ENCODE measurements at places on chromosomes 11 and 22. TPM values are rescaled to one million over a fixed set of nuclear protein-coding genes. Genes with fewer than 3 reads are reported as not detected.

DNA sequence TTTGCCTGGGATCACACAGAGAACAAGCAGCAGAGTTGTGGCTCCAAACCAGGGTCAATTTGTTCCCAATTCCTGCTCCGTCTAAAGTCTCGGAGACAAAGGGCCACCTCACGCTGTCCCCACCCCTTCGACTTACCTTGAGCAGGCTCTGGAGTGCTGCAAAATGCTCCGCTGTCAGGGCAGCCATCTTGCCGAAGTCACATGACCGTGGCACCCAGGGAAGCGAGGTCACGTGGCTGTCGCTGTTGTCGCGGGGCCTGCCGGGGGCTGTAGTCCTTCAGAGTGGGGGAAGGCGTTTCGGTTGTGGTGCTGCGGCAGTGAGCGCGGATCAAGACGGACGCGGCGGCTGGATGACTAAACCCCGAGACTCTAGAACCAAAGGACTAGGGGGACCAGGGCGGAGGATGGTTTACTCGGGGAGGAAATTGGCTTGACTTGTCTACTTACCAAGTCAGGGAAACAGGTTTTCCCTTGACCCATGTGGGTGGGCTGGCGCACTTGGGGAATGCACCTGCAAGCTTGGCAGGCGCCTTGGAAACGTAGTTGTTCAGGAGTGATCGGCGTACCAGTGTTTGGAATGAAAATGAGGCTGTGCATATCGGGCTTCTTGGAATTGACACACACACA is at the start of gene COMMD9:
Gene COMMD9, minus strand, starts transcription at position 199 of the 627 bp plus-strand sequence. Its CDS starts 12 bp downstream, at position 187.
- peaks cover 30% of the 10 kb centered on the region for H3K4me1 ChIP-seq
- no peaks in the 10 kb centered on the region for H3K36me3 ChIP-seq
- peak; percentile 96 for DNase-seq
- peak within 1 kb of the TSS; percentile 64 for H3K27ac ChIP-seq
- peak within 1 kb of the TSS; percentile 87 for H3K4me3 ChIP-seq

- H3K27me3 ChIP-seq = no peaks in the 10 kb centered on the region
- no peaks in the 10 kb centered on the region for H3K36me3 ChIP-seq
- H3K4me3 ChIP-seq = no peak overlapping the region
- DNase-seq = no peak
- no peaks in the 10 kb centered on the region for H3K4me1 ChIP-seq
These were observed 204.4 kb upstream of the ANO5 start for GRCh38 chr11:21988477-21988876.

DNA sequence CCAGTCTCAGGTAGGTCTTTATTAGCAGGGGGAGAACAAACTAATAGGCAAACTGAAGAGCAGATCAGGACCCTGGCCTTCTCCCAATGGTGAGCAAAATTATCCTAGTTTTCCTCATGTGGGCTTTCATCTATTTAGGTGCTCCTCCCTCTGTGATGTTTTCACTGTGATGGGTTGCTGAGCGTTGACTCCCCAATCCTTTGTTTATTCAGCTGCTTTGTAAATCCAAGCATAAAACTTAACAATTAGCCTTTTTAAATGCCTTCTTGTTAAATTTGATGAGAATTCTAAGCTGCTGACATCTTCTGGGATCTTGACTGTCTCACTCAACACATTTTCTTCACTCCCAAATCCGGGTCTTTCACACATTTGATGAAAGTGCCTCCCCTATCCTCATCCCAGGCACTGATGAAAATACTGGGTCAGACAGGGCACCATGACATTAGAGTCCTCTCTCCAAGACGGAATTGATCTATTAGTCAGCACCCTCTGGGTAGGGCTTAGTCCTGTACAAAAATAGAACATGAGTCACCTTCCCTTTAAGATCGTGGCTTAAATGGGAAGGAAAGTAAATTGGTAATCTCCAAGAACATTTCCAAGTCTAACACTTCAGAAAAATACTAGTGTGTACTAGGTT is 199.3 kb upstream of the ISX start:
- no peaks in the 10 kb centered on the region for H3K4me1 ChIP-seq
- H3K36me3 ChIP-seq = no peaks in the 10 kb centered on the region
- H3K4me3 ChIP-seq = no peak overlapping the region
- DNase-seq = no peak
- no peaks in the 10 kb centered on the region for H3K27me3 ChIP-seq

DNA sequence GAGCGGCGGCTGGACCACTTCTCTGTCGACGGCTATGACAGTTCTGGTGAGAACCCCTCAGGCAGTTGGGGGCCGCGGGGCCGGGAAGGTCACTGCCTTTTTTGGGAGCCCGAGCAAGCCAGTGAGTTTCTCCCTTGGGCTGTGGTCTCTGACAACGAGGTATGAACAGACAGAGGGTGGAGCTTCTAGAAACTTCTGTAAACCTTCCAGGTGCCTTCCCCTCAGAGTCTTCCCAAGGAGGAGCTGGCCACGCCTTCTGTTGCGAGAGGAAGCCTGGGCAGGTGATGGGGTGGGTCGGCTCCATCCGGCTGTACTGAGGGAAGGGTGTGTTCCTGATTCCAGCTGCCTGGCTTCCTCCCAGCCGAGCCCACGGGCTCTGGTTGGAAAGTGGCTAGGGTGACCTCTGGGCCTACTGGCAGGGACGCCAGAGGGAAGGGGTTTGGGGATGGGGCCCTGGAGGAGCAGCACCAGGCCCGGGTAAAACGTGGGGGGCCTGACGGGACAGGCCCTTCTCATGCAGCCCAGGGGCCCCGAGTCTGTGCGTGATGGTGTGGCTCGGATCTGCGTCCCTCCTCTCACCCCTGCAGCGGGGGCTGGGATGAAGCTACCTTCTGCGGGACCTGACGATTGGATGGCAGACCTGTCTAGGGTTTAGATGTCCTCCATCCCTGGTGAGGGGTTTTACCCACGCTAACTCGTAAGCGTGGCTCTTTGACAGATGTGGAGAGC is 110.8 kb downstream of the KCNQ1OT1 start:
- no peak overlapping the region for H3K27ac ChIP-seq
- no peak overlapping the region for H3K4me3 ChIP-seq
- H3K27me3 ChIP-seq = no peaks in the 10 kb centered on the region
- H3K4me1 ChIP-seq = no peaks in the 10 kb centered on the region
- no peaks in the 10 kb centered on the region for H3K36me3 ChIP-seq
- no peak for DNase-seq

DNA sequence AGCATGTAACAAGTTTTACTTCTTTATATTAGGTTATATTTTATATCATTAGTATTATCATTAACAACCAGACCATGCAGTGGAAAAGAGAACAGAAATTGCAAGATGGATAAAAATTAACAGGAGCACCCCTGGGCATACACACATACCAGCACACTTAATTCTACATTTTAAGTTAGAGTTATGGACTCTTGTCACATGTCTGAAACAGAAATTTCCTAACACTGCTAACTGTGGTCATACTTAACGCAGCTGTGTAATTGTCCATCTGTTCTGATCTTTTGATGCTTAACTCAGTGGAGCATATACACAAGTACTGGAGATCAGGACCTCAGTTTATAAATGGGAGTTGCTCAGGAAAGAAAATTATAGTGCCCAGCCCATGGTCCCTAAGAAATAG is 358 bp downstream of the OR52H1 start:
- no peak overlapping the region for H3K27ac ChIP-seq
- DNase-seq = no peak
- no peaks in the 10 kb centered on the region for H3K4me1 ChIP-seq
- H3K27me3 ChIP-seq = no peaks in the 10 kb centered on the region

The C22orf23 gene
- total RNA-seq = not detected

The PICALM gene
- total RNA-seq = 194 TPM

- no peak overlapping the region for H3K4me3 ChIP-seq
- no peak for DNase-seq
- H3K27me3 ChIP-seq = peaks cover 17% of the 10 kb centered on the region
- no peak overlapping the region for H3K27ac ChIP-seq
- H3K36me3 ChIP-seq = no peaks in the 10 kb centered on the region
These were observed 5.2 kb upstream of the SLC43A3 start for GRCh38 chr11:57432149-57432561.

- H3K27me3 ChIP-seq = no peaks in the 10 kb centered on the region
- peak overlapping the region; percentile 100 for H3K27ac ChIP-seq
- H3K4me1 ChIP-seq = peaks cover 50% of the 10 kb centered on the region
- peaks cover 33% of the 10 kb centered on the region for H3K36me3 ChIP-seq
- H3K4me3 ChIP-seq = peak overlapping the region; percentile 99
- no peak for DNase-seq
These were observed 617 bp downstream of the TSG101 start for GRCh38 chr11:18526130-18526520.

The DGCR6 gene
- total RNA-seq = 0.91 TPM

DNA sequence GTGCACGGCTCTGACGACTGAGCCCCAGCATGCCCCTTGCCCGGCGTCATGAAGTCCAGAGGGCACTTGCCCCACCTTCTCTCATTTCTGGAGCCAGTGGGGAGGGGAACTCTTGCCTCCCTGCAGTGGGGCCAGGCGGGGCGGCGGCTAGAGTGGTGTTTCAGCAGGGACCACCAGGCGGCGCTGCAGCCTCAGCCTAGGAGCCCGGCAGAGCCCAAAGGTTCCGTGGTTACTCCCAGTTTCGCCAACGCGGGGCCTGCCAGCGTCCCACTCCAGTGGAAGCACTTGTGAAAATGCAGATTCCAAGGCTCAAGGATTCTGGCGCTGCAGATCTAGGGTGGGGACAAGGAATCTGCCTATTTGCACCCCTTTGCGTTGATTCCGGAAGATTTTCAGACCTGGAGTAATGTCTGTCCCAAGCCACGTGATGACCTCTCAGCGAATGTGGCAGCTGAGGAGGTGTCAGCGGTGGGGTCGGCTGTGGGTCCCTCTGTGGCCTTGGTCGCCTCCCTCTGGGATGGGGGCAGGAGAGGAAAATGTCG is 55.7 kb downstream of the CD82 start:
- peak; percentile 70 for DNase-seq
- no peak overlapping the region for H3K4me3 ChIP-seq
- no peaks in the 10 kb centered on the region for H3K27me3 ChIP-seq
- H3K4me1 ChIP-seq = peaks cover 18% of the 10 kb centered on the region
- no peak overlapping the region for H3K27ac ChIP-seq

The OR52I1 gene
- not detected for total RNA-seq

DNA sequence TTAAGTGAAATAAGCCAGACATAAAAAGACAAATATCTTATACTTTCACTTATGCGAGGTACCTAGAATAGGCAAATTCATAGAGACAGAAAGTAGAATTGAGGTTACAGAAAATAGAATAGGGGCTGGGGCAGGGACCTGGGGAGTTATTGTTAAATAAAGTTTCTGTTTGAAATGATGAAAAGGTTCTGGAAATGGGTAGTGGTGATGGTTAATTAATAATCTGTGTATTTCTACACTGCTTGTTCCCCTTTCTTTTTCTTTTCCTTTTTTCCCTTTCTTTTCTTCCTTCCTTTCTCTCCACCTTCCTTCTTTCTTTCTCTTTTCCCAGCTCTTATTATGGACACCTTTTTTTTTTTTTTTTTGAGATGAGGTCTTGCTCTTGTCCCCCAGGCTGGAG is 2.8 kb downstream of the NAALADL1 start:
- no peaks in the 10 kb centered on the region for H3K36me3 ChIP-seq
- H3K27me3 ChIP-seq = no peaks in the 10 kb centered on the region
- H3K4me3 ChIP-seq = no peak overlapping the region
- no peak overlapping the region for H3K27ac ChIP-seq
- H3K4me1 ChIP-seq = peaks cover 28% of the 10 kb centered on the region

- no peak overlapping the region for H3K4me3 ChIP-seq
- H3K36me3 ChIP-seq = peaks cover 45% of the 10 kb centered on the region
- no peak for DNase-seq
- no peaks in the 10 kb centered on the region for H3K27me3 ChIP-seq
- peaks cover 19% of the 10 kb centered on the region for H3K4me1 ChIP-seq
These were observed 5.4 kb downstream of the NUP160 start for GRCh38 chr11:47842749-47843148.

The SCUBE2 gene
- total RNA-seq = not detected

The MYRF gene
- total RNA-seq = 4.9 TPM

The LDHAL6A gene
- not detected for total RNA-seq

The NNMT gene
- not detected for total RNA-seq

- no peak overlapping the region for H3K27ac ChIP-seq
- H3K4me3 ChIP-seq = no peak overlapping the region
- DNase-seq = no peak
- H3K27me3 ChIP-seq = no peaks in the 10 kb centered on the region
These were observed 73.1 kb upstream of the KIRREL3 start for GRCh38 chr11:127073621-127074020.

DNA sequence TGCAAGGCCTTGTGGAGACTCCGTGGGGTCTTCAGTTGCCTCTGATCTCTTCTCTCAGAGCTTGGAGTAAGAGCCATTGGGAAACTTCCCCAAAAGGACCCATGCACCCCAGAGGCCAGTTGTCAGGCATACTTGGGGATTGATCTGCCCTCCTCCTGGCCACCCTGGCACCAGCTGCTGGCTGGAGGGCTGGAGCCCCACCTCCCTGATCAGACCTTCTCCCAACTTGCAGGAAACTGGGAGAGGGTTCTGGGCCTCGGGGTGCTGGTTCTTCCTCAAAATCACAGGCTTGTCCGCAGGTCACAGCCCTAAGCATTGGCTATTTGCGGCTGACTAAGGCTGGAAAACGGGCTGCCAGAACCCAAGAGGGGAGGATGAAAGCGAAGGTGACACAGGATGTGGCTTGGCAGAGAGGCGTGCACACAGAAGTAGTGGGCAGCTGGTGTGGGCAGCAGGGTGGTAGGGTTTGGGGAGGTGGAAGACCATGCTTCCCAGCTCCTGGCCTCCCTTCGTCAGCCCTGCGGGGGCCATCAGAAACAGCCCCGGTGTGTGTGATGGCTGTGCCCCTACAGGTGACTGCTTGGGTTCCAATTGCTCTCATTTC is 1.3 kb upstream of the DGKZ start:
- peaks cover 24% of the 10 kb centered on the region for H3K36me3 ChIP-seq
- peaks cover 16% of the 10 kb centered on the region for H3K27me3 ChIP-seq
- peak; percentile 65 for DNase-seq
- peak overlapping the region; percentile 77 for H3K4me3 ChIP-seq
- H3K4me1 ChIP-seq = peaks cover 65% of the 10 kb centered on the region
- peak overlapping the region; percentile 78 for H3K27ac ChIP-seq

DNA sequence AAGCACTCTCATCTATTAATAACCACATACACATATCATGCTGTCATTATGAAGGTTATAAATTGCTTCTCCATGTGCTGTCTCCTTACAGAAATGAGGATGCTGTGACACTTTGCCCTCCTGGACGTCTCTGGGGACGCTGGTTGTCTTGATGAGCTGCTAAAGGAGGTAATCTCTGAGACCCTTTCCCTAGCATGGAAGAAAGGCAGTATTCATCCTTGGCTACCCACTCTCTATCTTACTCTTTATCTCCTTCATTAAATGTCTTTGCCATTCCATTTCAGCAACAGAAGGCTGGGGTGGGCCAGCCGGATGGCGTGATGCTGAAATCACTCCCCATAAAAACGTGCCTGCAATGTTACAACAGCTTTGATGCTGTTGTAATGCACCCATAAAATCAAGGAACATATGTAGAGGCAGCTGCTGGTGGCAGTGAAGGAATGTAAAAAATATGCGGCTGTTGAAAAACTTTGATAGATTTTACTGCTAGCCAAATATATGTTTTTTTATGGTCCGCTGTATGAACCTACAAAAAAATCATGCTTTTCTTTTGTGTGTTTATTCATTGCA is 715.1 kb upstream of the API5 start:
- H3K4me1 ChIP-seq = no peaks in the 10 kb centered on the region
- no peak overlapping the region for H3K27ac ChIP-seq
- no peak for DNase-seq
- no peaks in the 10 kb centered on the region for H3K27me3 ChIP-seq
- no peak overlapping the region for H3K4me3 ChIP-seq

GRCh38 chr11:33135216-33135615 is 26.1 kb downstream of the CSTF3 start:
- H3K27ac ChIP-seq = no peak overlapping the region
- H3K36me3 ChIP-seq = peaks cover 28% of the 10 kb centered on the region
- H3K27me3 ChIP-seq = no peaks in the 10 kb centered on the region
- H3K4me1 ChIP-seq = peaks cover 15% of the 10 kb centered on the region
- no peak for DNase-seq

The PYGM gene
- total RNA-seq = 4.0 TPM

Data from activated CD4-positive, alpha-beta memory T cell treated with anti-CD3 and anti-CD28 coated beads, Interleukin-2, amount 10 ng/mL, durations not matched to agents 7 days and 5 days (primary cell).